Stimulated activated CD4-positive, alpha-beta T cell treated with anti-CD3 and anti-CD28 coated beads, Interleukin-1b, Interleukin-23, amount 100 ng/mL, for 1 hour (primary cell): ENCODE measurements at places on chromosomes 5 and 9.

- DNase-seq: no peak
Measured at GRCh38 chr5:173866858-173867679, 21.1 kb upstream of the CPEB4 start.

DNA sequence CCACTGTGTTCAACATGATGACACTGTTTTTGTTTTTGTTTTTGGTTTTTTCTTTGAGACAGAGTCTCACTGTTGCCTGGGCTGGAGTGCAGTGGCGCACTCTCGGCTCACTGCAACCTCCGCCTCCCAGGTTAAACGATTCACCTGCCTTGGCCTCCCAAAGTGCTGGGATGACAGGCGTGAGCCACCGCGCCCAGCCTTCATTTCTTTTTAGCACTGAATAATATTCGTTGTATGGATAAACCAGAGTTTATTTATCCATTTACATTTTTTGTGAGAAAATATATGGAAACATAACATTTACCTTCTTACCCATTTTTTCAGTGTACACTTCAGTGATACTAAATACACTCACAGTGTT, 4.2 kb downstream of the CARD19 start:
- DNase-seq: no peak

DNA sequence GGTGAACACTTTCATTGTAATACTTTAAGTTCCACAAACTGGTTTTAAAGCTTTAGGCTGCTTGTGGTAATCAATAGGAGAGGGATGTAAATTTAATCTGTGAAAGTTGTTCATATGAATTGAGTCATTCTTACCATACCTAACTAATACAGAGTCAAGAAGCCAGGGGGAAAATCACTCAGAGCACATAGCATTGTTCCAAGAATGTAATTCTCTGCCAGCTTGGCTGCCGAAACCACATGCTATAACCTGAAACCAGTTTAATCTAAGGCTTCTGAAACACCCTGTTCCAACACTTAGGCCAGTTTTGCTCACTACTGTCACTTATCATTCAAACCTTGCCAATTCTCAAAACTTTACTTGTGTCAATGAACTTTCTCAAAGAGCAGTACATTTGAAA, 528.8 kb upstream of the GRAMD2B start:
- DNase-seq: no peak

GRCh38 chr5:178590141-178590923, at the start of gene COL23A1:
TSS of gene COL23A1 (minus strand) at chr5:178590393.
- no peak for DNase-seq

DNA sequence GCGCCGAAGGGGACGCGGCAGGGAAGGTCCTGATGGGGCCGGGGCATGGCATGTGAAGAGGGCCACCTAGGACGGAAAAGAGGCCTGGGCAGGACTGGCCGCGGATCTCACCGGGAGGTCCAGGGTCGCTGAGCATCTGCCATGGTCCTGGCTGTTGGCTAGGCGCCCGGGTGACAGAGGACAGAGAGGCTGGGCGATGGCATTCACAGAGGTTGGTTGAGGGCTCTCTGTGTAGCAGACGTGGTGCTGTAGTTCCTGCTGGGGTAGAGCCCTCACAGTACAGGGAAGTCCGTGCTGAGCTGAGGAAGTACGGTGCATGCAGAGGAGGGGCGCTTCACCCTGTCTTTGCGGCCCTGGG, 427 bp downstream of the PCYOX1L start:
- DNase-seq: no peak

DNA sequence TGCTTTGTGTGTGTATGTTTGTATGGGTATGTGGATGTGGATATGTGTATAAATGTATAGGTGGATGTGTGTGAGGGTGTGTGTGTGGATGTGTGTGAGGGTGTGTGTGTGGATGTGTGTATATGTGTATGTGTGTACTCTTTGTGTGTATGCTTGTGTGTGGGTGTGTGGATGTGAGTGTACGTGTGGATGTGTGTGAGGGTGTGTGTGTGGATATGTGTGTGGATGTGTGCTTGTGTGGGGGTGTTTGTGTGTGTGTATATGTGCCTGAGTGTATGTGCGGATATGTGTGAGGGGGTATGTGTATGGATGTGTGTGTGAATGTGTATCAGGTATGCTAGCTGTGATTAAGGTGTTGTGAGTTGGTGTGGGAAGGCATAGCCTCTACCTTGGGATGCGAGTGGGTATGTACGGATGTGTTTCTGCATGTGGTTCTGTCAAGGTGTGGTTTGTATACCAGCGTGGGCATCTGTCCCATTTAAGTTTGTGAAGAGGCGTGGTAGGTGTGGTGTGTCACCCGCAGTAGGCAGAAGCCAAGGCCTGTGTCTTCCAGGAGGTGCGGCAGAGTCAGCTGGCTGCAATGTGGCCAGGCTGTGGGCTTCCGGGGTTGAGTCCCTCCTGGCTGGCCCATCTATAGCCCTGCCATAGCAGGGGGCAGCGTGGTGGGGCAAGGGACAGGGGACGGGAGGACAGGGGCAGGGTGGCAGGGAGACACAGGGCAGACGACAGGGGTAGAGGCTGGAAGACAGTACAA, 155.8 kb downstream of the DAB2IP start:
- no peak for DNase-seq

DNA sequence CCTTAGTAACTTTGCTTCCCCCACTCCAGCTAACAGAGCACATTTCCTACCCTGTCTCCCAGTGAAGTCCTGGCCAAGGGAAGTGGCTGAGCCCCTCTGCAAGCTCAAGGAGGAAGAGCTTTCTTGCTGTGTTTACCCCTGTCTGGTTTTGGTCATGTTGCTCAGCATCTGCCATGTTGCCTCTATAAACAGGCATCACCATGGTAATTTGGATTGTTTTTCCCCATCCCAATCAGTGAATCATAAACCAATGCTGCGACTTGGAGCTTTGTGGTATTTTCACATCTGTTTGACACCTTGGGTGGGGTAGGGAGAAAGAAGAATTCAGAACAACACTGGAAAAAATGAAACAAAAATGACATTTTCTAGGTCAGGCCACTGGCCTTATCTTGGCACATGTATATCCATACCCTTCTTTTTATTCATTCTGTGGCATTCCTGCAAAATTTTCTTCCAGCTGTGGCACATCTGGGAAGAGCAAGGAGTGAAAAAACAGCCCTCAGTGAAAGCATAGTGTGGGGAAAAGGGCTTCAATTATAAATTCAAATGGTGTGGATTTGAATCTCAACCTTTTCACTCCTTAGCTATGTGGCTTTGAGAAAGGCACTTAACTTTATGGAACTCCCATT, 42.5 kb downstream of the SLIT3 start:
- no peak for DNase-seq

- no peak for DNase-seq
Measured at GRCh38 chr9:88775559-88775958, 215.7 kb upstream of the S1PR3 start.

DNA sequence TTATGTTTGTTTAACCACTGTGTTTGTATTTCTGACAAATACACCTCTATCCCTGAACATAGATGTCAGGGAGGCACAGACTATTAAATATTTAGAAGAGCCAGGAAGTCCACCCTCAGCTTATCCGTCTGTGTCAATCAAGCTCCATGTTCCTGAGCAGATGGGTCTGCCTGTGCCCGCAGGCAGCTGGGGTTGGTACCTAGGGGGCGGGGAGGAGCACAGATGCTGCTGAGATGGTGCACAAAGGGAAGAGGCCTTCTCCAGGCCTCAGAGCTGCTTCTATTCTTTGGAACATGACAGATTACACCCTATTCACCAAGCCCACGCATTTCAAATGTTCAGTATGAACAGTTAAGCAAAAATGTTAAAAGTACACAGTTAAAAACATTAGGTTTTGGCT, 142.1 kb downstream of the EPB41L4A start:
- DNase-seq: no peak

DNA sequence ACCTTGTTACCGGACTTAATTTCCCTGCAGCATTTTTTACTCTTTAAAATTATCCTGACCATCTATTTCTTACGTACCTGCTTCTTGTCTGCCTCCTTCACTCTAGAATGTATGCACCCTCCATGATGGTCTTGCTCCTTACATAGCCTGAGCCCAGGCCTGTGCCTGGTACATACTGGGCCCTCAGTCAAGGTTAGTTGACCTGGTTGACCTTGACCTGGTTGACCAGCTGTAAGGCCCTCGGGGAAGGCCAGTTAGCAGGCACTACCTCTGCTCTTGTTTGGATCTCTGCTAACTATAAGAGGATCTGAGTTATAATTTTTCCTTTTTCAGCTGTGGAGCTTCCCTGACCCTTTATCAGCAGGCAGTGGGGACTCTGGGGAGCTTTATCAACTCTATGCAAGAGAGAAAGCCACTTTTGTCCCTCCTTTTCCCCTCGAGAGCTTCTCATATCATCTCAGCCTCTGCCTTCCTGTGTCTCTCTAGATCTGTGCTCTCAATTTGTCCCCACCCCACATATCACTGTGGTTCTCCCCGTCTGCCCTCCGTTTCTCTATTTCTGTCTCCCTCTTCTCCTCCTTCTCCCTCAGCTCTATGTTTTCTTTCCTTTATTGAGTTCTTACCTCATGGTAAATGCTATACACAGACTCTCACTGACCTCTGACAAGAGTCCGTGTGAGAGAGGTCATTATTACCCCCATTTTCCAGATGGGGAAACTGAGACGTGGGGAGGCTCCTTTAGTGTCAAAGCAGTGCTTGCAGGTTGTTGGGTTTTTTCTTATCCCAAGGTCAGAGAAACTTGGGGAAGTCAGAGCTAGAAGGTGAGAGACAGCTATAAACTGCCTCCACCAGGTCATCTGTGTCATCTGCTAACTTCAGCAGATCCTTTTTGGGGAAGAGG, 28.6 kb downstream of the SPRY4 start:
- DNase-seq: no peak

DNA sequence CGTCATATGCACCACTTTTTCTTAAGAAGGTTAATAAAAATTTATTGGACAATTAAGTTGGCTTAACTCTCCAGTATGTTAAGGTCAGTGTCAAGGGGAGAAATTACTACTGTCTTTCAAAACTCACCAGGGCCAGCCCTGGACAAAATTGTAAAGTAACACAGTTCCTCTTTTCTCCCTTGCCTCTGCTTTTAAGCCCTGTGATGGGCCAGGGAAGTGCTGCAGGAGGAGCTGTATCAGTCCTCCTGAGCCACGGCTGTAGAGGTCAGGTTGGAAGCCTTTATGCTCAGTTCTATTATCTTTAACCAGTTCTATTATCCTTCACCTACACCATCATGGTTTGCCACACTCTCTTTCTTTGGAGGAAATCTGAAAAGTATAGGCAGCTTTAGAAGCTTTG, 11.5 kb upstream of the PPP2R2B start:
- no peak for DNase-seq

DNA sequence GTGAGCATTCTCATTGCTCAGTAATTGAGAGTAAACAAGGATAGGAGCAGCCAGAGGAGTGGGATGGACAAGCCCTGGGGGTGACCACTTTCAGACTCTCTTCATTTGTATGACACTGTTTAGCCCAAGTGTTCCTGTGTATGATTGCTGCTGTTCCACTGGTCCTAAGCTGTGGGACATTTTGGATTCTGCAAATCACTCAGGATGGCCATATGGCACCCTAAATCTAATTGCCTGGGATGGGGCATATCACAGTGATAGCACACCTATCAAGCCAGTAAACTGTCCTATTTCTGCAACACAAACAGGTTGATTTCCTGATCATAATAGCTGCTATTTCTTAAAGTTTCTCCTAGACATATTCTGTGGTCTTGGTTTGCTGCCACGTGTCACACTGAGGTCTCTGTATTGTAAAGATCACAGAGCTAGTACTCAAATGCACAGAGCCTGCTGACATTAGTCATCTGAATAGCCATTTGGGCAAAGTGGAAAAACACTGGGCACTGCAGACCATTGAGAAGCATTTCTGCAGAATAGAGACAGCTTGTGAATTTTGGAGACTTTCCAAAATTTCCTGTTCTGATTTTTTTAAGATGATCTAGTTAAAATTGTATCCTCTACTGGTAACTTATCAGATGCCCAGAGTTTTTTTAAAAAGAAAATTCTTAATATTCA, 320.2 kb downstream of the RFX3 start:
- no peak for DNase-seq

DNA sequence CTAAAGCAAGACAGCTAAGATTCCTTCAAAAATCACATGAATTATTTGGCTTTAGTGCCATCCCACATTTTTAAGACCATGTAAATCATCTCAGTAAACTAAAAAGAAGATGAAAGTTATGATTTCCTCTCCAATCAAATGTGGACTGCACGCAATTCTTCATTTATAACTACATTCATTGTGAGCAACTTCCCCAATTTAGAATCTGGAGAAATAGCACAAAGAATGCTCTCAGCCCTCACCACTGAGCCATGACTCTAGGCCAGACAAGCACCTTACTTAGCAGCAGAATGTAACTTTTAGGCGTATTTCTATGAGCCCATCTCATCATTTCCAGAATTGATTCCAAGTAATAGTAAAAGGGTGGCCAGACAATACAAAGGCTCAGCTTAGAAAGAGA, 616.6 kb downstream of the TLE1 start:
- no peak for DNase-seq

DNA sequence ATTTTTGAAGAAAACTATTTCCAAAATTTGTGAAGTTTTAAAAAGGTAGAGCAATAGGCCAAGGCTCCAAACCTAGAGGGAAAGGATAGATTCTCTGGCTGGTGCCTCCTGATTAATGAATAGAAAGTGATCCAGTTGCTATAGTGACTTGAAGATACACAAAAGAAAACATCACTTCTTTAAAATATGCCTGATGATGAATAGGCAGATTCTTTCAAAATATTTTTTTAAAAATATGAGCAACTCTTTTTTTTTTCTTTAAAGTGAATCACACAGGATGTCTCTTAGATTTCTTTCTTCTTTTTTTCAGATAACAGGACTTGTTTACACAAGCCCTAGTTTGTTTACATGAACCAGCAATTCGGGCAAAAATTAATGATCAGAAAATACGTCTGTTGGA, 124.4 kb downstream of the RFK start:
- DNase-seq: no peak

- DNase-seq: no peak
Measured at GRCh38 chr5:146103594-146103993, 1.8 kb downstream of the PLAC8L1 start.

GRCh38 chr9:7146582-7146981, 388.8 kb downstream of the KDM4C start:
- no peak for DNase-seq

- no peak for DNase-seq
Measured at GRCh38 chr5:135240781-135241360, 158.2 kb downstream of the MACROH2A1 start.

GRCh38 chr9:68685213-68685612, 19.8 kb upstream of the PIP5K1B start:
- DNase-seq: no peak

DNA sequence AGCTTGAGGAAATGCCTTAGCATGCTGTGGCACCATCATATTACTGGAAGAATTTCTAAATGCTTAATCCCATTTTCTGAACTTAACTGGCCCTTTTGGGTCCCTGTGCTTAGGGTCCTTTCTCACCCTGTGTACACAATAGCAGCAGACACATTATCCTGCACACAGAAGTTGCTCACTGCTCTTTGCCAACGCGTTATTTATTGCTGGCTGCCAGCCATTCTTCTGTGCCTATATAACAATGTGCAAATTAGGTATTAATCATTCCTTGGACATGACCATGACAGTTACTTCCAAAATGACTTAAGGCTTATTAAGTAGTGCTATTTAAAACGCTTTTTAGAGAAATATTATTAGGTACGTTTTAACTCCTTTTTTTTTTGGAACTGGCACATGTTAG, 134.7 kb downstream of the FBN2 start:
- DNase-seq: no peak
